ENCODE measurements at places on chromosomes 3 and 15.

DNA sequence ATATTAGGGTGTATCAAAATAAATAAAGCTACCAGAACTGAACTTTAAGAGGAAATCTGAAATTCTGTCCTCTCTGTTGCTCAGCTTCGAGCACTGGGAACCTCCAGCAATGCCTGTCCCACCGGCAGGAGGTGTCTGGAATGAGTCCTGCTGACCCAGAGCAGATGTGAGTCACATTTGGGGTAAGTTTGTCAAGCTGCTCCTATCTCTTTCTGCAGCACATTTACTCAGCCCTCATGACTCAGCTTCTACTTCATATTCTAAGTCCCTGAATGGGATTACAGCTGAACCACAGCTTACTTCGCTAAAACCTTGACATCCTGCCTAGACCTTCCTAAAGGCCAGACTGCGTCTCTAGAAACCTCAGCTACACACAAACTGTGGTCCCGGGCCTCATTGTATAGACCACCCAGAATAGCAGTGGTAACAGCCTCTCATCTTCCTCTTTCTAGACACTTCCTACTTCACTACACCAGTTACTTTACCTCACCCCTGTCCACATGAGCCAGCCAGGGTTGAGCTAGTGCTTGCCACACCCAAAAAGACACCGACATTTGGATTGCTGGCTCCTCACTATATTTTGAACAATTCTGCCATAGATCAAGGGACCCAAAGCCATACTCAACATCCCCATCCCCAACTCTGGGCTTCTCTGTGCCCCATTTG lies 109.6 kb upstream of the TMCO5A start:
- DNase-seq: no peak

DNA sequence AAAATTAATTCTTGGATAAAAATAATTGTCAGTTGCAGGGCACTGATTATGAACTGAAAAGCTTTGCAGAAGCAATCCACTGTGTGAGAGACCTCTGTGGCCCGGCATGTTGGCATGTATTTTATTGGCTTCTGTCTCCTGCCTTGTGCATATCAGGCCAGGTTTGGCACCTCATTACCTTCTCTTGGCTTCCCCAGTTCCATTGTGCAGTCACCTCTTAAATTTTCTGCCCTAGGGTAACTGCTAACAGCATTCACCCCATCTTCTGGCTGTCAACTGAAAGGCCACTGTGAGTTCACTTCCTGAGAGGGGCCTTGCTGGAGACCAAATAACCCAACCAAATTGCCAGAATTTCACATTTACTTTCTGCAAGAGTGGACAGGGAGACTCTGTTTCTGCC lies 92.7 kb upstream of the RARB start:
- DNase-seq: no peak

- DNase-seq: no peak
Observed at GRCh38 chr15:39657181-39657580, 76.3 kb downstream of the THBS1 start.

- DNase-seq: no peak
Observed at GRCh38 chr3:132556508-132557159, 40.4 kb upstream of the ACKR4 start.

DNA sequence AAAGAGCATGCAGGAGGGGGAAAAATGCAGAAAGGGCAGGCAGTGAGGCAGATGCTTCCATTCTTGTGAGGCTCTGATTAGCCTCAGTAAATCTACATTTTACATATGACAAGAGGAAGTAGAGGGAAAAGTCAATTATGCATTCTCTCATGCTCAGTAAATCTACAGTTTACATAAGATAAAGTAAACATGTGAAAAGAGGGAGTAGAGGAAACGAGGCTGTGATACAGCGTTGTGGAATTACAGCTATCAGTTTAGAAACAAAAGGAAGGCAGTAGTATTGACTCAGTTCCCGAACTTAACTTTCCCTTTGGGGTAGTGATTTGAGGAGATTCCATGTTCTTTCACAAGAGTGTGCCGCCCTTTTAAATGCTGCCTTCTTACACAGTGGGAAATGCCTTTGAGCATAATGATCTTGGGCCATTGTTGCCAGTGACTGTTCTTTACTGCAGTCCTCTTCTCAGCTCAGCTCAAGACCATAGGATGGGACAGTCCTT lies 39.3 kb downstream of the OSTN start:
- DNase-seq: no peak

DNA sequence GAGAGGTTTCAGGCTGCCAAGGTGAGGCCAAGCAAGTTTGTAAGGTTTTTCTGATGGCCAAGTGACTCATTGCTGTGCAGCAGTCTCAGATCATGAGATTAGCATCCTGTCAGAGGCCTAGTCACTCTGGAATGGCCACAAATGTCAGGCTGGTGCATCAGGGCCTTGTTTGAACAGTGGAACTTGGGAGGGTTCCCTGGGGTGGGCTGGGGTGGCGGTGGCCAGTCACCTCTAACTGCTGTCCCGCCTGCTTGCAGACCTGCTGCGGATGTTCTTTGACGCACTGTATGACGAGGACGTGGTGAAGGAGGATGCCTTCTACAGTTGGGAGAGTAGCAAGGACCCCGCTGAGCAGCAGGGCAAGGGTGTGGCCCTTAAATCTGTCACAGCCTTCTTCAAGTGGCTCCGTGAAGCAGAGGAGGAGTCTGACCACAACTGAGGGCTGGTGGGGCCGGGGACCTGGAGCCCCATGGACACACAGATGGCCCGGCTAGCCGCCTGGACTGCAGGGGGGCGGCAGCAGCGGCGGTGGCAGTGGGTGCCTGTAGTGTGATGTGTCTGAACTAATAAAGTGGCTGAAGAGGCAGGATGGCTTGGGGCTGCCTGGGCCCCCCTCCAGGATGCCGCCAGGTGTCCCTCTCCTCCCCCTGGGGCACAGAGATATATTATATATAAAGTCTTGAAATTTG lies 2.8 kb upstream of the FAM131A start:
- DNase-seq: peak; percentile 49

- DNase-seq: peak; percentile 63
Observed at GRCh38 chr15:45637552-45638033, 2.8 kb downstream of the SQOR start.

DNA sequence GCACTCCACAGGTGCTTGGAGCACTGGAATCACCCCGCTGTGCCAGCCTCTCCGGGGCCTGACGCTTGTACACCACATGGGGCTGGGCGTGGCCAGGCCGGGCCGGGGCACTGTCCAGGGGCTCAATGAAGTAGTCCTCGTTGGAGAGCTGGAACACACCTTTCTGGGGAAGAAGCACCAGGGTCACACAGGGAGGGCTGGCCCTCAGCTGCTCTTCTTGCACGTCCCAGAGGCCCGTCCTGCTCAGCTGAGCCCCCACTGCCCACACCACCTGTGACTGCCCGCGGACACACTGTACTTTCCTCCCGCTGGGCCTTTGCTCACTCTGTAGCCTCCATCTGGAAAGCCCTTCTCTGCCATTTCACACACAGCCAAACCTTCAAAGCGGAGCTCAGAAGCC lies 13.3 kb downstream of the ADAMTS7 start:
- no peak for DNase-seq

DNA sequence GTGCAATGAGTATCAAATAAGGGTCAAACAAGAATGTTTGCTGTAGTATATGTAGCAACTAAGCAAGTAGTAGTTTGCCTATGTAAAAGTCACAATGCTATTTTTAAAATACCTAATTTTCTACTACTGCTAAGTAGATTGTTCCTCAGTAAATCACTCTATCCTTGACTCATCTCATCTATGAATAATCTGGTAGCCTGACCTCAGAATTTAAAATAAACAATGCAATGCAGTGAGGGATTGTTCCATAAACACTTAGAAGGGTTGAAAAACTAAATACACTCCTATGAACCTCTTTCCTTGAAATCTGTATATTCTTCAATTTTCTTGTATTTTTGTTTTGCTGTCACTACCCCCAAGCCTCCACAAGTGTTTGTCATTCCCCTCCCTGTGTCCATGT lies 253.3 kb downstream of the TBC1D5 start:
- no peak for DNase-seq

- DNase-seq: no peak
Observed at GRCh38 chr3:61733876-61734275, 172.5 kb downstream of the PTPRG start.

- DNase-seq: no peak
Observed at GRCh38 chr3:30640851-30641250, 34.5 kb downstream of the TGFBR2 start.

DNA sequence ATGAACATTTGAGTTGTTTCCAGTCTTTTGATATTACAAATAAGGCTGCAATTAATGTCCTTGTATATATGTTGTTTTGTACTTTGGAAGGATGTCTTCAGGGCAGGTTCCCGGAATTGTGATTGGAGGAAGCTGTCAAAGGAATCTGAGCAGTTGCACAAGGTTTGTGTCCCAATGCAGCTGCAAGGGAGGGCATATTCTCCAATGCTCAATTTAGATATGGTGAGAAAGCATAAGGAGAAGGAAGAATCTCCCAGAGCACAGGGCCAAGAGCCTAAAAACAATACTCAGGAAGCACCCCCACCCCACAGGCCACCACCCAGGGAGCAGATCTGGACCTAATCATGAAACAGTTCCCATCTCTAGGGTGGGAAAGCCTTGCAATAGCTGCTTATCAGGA lies 228.0 kb upstream of the LRRFIP2 start:
- no peak for DNase-seq

- no peak for DNase-seq
Observed at GRCh38 chr3:159322322-159322939, 520.6 kb downstream of the MFSD1 start.

DNA sequence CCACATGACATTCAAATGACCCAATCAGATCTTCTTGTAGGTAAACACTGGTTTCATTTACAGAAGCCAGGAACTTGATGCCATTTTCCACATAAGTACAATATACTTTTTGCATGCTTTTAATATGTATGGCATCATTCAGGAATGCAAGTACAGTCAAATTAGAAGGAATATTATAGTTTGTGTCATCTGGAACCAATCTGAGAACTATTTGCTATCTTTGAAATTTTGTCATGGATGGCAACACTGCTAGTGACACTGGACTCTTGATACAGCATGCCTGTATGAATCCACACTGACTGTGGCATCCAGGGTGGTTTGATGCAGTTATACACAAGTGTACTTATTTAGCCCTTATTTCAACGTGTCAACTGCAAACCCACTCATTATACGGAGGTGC lies 141.6 kb downstream of the EBLN2 start:
- DNase-seq: no peak

- no peak for DNase-seq
Observed at GRCh38 chr3:192772240-192772894, 45.0 kb upstream of the FGF12 start.

GRCh38 chr15:73884159-73884558 lies 10.8 kb downstream of the TBC1D21 start:
- DNase-seq: no peak

DNA sequence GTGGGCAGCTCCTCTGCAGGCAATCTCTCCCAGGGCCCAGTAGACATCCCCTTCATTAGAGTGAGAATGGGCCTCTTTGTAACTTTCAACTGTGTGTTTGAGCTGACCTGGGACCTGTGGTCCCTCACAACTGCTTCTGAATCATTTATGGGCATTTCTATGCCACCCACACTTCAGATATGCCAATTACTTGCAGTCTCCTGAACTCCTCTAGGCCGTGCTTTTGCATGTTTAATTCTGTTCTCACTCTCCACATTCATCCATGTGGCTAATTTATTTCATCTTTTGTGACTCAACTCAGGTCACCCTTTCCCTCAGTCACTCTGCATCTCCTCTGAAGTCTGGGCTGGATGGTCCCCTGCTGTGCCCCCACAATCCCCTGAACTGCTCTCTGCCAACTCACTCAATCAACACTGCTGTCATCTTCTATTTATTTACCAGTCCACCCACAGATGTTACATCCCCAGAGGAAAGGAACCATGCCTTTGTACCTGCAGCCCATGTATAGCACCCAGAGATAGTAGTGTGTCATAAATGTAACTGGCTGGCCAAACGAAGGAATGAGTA lies 364.7 kb downstream of the EPHB1 start:
- DNase-seq: no peak

GRCh38 chr3:173622166-173622565 lies 224.6 kb downstream of the NLGN1 start:
- DNase-seq: no peak

- no peak for DNase-seq
Observed at GRCh38 chr3:8724108-8724752, 9.4 kb upstream of the CAV3 start.

- DNase-seq: no peak
Observed at GRCh38 chr3:173976281-173976680, 578.7 kb downstream of the NLGN1 start.

GRCh38 chr3:155097009-155097349 lies 16.9 kb downstream of the MME start:
- DNase-seq: no peak

GRCh38 chr15:58762731-58763130 lies 8.4 kb upstream of the MINDY2 start:
- DNase-seq: no peak

DNA sequence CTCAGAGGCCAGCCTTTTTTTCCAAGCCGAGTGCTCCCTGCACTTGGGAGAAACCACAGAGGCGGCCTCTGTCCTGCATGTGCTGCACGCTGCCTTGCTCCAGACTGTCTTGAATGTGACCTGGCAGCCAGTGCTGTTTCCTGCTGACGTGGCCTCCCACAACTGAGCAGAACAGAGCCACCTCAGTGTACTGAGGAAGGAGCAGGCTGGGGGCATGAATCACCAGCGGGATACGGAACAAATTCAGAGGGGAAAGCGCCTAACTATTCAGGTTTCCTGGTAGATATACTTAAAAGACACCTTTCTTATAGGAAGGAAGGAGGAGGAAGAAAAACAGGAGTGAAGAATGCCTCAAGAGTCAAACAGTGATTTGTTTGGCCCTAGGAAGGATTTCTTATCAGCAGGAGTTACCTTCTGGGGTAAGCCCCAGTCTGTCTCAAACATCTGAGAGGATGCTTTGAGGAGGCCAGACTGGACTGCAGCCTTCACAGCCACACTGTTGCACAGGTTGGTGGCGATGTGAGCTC lies 114.0 kb downstream of the FNDC3B start:
- peak; percentile 46 for DNase-seq

- DNase-seq: no peak
Observed at GRCh38 chr15:66505818-66506217, 692 bp downstream of the ZWILCH start.

GRCh38 chr15:42306681-42307080 lies 33.4 kb upstream of the TMEM87A start:
- no peak for DNase-seq

- DNase-seq: no peak
Observed at GRCh38 chr3:42377681-42378080, 32.7 kb downstream of the LYZL4 start.

DNA sequence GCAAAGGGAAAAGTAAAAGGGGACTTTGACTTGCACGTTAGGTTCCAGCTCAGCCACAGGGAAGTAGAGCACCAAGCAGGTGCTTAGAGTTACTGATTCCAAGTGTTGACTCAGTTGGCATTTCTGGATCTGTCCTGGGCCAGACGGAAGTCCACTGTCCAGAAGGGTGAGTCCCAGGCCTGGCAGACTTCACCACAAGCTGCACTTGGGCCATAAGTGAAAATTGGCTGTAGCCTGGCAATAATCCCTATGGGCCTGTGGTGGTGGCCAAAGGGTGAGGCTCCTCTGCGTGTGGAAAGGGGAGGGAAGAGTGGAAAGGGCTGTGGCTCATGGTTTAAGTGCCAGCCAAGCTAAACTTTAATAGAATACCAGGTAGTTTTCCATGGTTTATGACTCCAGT lies 121.5 kb downstream of the DTWD1 start:
- no peak for DNase-seq

Measured in activated naive CD4-positive, alpha-beta T cell treated with Interleukin-2 at 50 U/mL for 16 hours (primary cell).